NCI-H345 (cell line): ENCODE measurements at places on chromosomes 4 and X.

DNA sequence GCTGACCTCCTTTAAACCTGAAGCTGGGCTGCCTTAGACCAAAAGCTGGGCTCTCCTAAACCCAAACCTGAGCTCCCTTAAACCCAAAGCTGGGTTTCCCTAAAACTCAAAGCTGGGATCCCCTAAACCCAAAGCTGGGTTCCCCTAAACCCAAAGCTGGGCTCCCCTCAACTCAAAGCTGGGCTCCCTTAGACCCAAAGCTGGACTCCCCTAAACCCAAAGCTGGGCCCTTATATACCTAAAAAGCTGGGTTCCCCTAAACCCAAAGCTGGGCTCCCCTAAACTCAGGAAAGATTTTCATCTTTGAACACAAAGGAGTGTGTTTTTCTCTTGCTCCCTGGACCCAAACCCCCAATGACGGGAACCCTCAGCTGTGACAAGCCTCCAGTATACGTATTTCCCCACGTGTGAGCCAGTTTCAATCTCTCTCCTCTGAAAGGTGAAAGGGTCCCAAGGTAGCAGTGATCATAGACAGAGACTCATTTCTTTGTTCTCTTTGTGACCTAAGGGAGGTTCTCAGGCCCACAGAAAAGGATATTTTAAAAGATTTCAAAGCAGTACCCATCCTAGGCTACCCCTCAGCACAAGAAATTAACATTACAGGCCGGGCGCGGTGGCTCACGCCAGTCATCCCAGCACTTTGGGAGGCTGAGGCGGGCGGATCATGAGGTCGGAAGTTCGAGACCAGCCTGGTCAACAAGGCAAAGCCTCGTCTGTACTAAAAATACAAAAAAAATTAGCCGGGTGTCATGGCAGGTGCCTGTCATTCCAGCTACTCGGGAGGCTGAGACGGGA lies 31.3 kb upstream of the ASMTL start:
- DNase-seq: no peak

- DNase-seq: no peak
Observed at GRCh38 chr4:100147684-100148083, 42.6 kb downstream of the DDIT4L start.

- DNase-seq: no peak
Observed at GRCh38 chrX:39689376-39690104, 408.2 kb downstream of the BCOR start.

- DNase-seq: no peak
Observed at GRCh38 chr4:165718660-165719059, 154.4 kb upstream of the TLL1 start.

DNA sequence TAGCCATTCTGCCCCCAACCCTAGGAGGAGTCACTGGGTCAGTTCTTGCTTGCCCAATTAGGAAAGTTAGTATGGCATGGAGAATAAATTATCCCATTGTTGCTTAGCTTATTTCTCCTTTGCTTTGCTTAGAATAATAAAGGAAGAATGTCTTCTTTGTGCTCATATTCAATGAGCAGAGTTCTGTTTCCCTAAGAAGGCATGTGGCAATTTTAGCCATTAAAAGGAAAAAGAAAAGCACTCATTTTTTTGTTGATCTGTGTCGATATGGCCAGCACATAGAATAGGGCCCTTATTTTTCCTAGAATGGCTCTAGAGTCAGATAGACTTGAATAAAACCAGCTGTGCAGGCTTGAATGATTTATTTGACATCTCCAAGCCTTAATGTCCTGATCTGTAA lies 166.4 kb upstream of the PPARGC1A start:
- no peak for DNase-seq

DNA sequence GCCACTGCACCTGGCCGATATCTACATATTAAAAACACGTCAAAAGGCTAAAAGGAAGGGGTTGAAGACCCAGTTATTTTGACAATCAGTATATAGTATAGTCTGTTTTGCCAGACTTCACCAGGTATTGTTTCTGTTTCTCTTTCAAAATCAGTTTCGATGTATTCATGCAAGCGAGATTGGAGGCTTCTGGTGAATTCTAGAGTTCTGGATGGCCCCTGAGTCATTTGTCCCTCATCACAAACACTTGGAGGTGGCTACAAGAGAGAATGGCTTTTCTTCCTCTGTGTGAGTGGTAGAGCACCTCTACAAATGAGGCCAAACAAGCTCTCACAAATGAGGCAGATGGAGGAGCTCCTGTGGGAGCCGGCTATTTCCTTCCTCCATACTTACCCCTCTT lies 68.6 kb upstream of the ADGRG2 start:
- DNase-seq: no peak

DNA sequence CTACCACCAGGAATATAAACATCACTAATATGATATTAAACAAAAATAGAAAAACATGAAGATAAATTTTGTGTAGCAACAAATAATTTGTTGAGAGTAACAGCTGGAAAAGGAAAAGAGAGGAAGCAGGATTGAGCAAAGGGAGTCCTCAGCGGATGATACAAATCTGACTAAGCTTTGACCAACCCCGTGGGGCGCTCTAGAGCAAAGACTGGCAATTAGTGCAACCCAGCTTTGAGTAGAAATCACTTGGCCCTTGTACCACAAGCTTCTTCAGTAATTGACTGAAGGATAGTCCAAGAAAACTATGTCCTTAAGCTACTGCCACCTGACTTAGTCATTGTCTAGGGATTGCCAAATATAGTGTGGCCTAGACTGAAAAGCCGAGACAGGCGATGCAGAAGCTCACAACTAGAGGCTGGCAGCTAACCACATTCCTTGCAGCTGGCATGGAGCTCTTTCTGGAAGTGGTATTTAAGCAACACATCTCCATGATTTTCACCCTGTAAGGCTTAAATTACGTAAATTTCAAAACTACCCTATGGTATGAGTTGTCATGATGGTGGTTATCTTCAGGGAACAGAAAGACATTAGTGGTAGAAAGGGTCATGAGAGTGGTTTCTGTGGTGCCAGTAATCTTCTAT lies 396.0 kb downstream of the PDGFC start:
- no peak for DNase-seq

DNA sequence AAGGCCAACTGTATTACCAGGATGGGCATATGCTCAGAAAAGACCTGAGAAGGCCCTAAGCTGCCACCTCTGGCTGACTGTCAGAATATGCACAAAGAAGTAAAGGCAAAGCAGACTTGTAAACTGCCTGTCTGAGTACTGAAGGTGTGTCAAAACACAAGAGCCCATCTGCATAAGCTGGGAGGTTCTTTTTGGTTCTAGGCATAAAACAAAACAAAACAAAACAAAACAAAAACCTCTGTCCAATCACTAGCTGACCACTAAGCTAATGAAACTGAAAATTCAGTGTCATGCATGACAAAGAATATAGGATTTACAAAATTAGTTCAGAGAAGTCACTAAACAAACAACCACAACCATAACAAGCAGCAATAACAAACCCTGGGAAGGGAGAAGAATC lies 20.6 kb downstream of the SH3D19 start:
- no peak for DNase-seq
